ENCODE measurements at places on chromosomes 5 and 9.
A peak's percentile ranks its signal among the peaks of the same experiment; 100 is the strongest.

DNA sequence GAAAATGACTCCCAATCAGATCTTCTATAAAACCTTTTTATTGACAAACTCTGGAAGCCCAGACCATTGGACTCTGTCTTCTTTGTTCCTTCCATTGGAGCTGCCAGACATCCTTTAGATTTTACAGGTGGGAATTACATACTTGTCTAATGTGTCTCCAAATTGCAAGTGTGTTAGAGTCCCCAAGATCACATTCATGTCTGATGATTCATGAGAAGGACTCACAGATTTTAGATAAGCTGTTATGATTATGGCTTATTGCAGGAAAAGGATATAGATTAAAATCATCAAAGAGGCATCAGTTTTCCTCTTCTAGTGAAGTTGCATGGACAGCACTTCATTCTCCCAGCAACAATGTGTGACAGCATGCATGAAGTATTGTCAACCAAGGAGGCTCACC is 70.4 kb downstream of the MUSK start:
- DNase-seq = no peak

- no peak for DNase-seq
These were observed 53.8 kb upstream of the CLINT1 start for GRCh38 chr5:157912621-157913325.

- DNase-seq = no peak
These were observed 46.5 kb downstream of the RXRA start for GRCh38 chr9:134372581-134373267.

GRCh38 chr5:173881811-173882575 is 6.2 kb upstream of the CPEB4 start:
- DNase-seq = no peak

DNA sequence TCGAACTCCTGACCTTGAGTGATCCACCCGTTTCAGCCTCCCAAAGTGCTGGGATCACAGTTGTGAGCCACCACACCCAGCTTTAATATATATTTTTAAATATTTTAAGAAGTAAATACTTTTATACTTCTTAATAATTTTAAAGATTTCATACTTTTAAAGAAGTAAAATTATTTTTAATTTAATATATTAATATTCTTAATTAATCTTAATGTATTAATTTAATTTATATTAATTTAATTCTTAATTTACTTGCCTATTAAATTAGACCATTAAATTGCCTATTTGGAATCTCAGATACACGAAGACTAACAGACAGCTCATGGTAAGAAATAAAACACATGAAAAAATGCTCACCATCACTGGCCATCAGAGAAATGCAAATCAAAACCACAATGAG is 1087.4 kb downstream of the CDH18 start:
- no peak for DNase-seq

DNA sequence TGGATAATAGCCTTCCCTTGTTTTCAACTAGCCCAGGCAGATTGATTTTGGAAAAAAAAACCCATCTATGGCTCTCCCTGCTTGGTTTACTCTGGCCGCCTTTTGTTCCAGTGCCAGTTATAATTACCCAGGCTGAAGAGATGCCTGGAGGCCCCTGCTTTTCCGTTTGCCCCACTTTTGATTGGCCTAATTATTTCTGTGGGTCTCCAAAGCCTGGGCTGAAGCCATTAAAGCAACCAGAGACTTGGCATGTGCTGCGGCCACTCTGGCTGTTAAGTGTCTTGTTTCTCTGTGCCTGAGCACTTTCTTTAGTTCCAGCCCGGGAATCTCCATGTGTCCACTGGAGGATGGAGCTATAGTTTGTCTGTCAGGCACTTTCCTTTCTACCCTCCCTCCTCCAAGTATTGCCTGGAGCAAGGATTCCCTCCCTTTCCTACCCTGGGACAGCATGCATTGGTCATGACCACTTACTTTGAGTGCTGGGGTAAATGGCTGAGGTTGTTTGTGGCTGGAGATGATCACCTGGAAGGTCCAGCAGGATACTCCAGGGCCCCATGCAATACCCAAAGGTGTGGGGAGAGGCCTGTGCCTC is 105.1 kb upstream of the CTSL start:
- no peak for DNase-seq

DNA sequence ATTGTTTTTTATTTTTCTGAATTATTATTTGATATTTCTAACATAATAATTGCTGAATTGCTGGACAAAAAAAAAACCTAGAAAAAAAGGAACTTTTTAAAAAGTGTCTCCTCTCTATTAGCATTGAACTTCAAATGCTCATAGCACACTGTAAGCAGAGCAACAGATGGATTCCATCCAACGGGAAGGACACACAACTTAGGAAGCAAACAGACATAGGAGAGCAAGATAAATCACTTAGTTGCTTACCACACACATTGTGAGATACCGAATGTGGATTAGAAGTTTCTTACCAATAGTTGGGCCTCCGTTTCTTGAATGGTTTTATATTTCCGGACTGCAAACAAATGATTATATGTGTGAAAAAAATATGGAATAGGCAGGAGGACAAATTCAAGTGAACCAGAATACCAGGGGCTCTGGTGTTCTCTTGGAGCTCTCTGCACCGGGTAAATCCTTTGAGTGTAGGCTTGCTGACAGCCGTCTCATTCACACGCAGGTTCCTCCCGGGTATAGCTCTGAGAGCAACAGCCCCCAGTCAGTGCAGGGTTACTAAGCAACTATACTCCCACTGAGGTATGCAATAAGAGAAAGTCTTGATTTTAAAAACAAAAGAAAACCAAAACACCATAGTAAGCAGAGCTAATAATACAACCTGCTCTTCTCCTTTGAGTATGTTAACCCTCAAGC is 217.6 kb downstream of the TMEM167A start:
- DNase-seq = no peak

GRCh38 chr5:56264417-56265025 is 31.4 kb upstream of the ANKRD55 start:
- peak; percentile 12 for DNase-seq

GRCh38 chr5:148416416-148416815 is 32.7 kb downstream of the FBXO38 start:
- no peak for DNase-seq

DNA sequence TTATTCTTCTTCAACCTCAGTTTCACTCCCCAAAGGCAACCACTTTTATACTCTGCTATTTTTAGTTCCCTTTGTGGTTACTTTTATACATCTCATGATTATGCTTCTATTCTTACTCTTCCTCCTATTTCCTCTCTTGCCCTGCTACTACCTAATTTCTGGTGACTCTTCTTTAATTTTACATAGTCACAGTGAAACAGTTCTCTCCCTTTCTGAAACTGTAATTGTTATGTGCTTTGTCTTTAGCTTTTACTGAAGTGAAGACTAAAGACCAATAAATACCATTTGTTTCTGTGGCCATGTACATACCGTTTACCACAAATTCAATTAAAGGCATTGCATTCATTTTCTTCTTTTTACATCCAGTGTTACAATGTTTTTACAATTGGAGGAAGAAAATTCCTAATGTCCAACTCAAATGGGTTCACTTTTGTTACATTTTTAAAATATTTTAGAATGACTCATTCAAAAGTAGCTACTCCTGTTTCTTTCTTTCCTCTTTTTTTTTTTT is 410.6 kb downstream of the PSAT1 start:
- no peak for DNase-seq

- DNase-seq = no peak
These were observed 171.3 kb downstream of the NR3C1 start for GRCh38 chr5:143231973-143232812.

DNA sequence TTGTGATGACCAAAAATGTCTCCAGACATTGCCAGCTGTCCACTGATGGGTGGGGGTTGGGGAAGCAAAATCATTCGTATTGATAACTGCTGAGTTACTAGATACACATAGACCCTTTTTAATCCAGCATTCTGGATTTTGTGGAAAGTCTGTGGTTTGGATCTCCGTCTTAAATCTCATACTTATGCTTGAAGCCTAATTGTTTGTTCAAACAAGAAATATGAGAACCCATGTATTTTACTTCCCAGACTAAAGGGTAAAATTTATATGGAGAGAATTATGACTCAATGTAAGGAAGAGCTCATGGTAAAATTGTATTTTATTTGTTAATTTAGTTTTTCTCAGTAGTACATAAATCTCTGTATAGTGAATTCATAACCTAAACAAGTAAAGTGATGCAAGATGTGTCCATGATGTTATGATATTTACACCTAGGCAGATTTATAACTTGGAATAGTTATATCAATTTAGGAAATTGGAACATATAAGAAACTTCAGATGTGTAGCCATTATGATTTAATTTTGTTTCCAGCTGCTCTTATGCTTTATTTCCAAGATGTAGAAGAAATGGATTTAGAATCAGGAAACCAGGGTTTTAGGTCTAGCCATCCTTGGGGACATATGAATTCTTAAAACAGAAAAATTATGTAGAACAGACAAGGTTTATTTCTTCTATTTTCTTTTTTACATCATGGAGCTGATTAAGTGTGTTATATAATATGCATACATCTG is 4.5 kb upstream of the OGN start:
- DNase-seq = no peak

DNA sequence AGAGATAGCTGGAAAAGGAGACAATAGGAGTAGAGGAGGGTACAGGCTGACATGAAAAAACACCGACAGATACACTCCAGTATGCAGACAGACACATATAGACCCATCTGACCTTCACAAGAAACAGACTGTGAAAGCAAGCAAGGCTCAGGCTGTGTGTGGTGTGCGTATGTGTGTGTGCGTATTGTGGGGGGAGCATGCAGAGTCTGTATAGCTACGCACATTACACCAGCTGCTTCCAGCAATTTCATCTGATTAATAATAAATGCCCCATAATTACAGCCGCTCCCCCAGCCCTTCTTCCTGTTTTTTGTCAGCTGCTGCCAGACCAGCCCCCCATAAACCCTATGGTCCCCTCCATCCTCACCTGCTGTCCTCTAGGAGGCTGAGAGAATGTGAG is 6.7 kb downstream of the CNTFR start:
- DNase-seq = no peak

GRCh38 chr9:90909225-90909624 is 107.6 kb downstream of the SYK start:
- peak; percentile 22 for DNase-seq

DNA sequence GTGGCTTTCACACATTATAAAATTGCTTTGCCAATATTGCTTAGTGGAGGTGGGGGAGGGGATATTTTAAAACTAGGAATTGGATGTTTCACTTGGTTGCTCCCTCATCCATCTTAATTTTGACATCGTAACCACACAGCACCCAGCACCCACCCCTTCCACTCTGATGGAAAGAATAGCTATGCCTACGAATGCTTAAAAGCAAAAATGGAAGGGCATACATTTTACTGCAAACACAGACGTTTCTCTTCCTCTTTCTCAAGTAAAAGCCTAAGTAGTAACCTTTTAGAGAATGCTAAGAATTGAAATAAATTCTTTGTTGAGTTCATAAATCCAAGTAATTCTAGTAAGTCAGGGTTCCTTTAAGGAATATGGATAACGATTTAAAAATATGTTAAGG is 69.9 kb downstream of the JAKMIP2 start:
- no peak for DNase-seq

DNA sequence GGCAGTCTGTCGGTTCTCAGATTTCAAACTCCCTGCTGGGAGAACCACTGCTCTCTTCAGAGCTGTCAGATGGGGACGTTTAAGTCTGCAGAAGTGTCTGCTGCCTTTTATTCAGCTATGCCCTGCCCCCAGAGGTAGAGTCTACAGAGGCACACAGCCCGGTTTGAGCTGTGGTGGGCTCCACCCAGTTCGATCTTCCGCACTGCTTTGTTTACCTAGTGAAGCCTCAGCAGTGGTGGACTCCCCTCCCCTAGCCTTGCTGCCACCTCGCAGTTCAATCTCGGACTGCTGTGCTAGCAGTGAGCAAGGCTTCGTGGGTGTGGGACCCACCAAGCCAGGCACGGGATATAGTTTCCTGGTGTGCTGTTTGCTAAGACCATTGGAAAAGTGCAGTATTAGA is 8.0 kb downstream of the SLC27A6 start:
- no peak for DNase-seq

DNA sequence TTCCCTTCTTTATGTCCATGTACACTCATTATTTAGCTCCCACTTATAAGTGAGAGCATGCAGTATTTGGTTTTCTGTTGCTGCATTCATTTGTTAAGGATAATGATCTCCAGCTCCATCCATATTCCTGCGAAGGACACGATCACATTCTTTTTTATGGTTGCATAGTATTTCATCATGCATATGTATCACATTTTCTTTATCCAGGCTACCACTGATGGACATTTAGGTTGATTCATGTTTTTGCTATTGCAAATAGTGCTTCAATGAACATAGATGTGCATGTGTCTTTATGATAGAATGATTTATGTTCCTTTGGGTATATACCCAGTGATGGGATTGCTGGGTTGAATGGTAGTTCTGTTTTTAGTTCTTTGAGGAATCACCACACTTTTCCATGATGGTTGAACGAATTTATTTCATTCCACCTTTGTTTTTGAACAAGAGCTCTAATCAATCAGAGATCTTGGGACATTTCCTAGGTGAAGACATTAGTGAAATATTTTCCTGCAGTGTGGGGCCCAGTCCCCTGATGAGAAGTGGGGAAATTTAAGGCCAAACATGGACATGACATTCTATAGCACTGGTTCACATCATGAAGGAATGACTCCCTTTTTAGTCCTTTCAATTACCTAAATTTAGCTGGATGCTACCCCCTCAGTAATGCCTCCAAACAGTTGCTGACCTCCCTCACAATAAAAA is 7.1 kb upstream of the TEX48 start:
- DNase-seq = no peak

DNA sequence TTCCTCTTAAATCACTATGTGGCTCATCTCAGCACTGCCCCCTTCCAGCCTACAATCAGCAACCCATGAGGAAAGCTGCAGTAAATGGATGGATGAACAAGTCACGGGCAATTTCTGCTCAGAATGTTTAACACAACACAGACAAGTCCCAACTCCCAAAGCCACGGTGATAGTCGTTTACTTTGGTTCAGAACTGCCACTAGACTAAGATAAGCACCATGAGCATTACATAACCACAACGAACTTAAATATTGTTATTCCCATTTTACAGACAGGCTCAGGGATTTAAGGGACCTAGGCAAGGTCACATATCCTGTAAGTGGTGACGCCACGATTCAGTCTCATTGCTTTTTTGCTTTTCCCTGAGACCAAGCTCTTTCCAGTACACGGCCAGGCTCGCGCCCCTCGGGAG is 2.0 kb upstream of the SMIM27 start:
- no peak for DNase-seq

DNA sequence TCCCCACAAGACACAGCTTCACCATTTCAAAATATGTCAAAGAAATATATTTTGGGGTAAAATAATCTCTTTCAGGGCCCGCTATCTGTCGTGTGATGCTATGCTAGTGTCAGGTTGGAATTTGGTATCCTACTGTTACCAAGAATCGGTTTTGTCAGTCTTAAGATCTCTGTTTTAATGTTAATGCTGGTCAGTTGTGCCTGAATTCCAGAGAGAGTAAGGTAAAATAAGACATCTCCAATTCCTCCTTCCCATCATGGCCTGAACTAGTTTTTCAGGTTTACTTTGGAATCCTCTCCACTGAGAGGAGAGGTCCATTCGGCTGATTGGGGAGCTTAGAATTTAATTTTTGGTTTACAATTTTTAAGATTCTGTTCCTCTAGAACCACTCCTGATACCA is 10.4 kb upstream of the BTF3 start:
- no peak for DNase-seq

GRCh38 chr9:68771376-68771775 is 66.3 kb downstream of the PIP5K1B start:
- DNase-seq = no peak

GRCh38 chr5:132372127-132372526 is 2.6 kb downstream of the SLC22A5 start:
- no peak for DNase-seq
